ENCODE measurements at places on chromosomes 12 and 14.

- DNase-seq: no peak
Measured at GRCh38 chr12:113844495-113845210, 121.5 kb downstream of the RBM19 start.

DNA sequence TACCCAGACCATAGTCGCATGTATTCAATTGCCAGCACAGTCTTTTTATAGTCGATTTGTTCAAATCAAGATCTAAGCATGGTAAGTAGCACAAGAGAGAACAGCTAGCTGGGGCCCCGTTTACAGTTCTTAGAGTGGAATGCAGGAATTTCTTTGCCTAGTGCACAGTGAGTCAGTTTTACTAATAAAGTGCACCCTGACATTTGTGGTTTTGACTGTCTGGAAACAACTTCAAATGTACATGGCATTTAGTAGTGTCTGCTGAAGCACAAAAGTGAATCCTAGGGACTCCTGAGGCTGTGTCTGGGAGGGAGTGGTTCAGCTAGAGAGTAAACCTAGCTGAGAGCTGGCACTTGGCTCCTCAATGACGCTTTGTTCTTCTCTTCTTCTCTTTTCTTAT is 64.9 kb downstream of the TMX1 start:
- no peak for DNase-seq

- peak; percentile 26 for DNase-seq
Measured at GRCh38 chr14:50045039-50045711, 71.2 kb downstream of the VCPKMT start.

GRCh38 chr12:64229796-64230195 is 7.7 kb upstream of the KICS2 start:
- DNase-seq: no peak

- no peak for DNase-seq
Measured at GRCh38 chr14:22838631-22839041, 2.3 kb downstream of the MMP14 start.

DNA sequence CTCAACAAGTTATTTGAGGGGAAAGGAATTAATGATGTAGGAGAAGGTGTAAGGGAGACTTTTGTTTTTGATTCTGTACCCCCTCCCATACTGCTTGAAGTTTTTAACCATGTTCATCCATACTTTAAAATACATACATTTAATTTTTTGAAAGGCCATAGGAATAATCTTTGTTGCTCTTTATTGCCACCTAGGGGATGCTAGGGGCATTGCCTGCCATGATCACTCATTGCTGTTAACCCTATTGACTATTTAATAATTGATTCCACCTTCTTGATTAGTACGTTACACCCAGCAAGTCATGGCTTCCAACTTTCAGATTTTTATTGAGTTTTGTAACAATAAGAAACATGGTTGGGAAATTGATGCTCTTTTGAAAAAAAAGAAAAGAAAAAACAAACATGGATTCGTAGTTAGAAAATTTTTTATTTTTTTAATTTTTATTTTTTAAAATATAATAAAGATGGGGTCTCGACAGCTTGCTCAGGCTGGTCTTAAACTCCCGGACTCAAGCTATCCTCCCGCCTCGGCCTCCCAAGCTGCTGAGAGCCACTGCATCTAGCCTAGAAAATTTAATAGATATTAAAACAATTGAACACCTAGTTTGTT is 8.5 kb upstream of the PRKAB1 start:
- peak; percentile 74 for DNase-seq

GRCh38 chr14:79971330-79971729 is 240.0 kb downstream of the DIO2 start:
- DNase-seq: no peak

DNA sequence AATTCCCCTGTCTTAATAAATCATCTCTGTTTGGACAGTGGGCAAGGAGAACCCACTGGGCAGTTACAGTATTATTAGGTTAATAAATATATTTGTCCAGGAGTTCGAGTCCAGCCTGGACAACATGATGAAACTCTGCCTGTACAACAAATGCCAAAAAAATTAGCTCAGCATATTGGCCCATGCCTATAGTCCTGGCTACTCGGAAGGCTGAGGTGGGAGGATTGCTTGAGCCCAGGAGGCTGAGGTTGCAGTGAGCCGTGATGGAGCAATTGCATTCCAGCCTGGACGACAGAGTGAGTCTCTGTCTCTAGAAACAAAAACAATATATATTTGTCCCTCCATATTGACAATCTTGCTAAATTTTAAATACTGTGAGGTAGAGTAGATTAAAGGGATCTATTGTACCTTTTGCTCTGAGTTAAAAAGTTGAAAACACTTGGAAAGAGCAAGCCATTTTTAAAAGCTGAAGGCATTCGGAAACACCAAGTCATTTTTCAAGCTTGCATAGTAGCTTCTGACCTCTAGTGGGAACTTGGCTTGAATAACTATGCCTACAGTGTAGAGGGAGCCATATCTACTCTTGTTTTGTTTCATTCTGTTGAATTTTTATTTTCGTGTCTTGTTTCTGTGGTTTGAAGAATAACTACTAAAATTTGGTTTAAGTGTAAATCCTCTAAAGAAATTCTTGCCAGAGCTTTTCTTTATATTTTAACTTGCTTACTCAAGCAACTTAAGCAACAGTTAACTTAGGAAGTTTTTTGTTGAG is 14.6 kb upstream of the EEA1 start:
- peak; percentile 28 for DNase-seq

- DNase-seq: no peak
Measured at GRCh38 chr12:92261692-92262091, 116.0 kb upstream of the BTG1 start.

- peak; percentile 29 for DNase-seq
Measured at GRCh38 chr12:83261998-83262397, 575.3 kb downstream of the TMTC2 start.

GRCh38 chr12:110564471-110564991 is 18.6 kb downstream of the PPTC7 start:
- no peak for DNase-seq

DNA sequence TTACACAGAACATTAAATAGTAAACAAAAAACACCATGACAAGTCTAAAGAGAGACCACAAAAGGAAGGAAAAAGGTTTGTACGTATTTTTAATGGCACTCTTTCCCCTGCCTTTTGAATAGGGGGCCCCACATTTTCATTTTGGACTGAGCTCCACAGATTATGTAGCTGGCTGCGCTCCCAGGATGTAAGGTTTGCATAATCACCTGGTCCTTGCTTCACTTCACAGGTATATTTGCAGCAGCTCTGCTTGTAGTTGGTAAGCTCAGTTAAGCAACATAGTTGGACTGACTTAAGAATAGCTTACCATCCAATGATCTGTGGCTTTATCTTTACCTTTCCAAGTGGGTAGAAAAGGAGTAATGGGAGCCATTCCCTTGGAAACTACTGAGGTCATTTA is 454.7 kb downstream of the APAF1 start:
- no peak for DNase-seq

GRCh38 chr14:22551605-22551997 is 37.4 kb downstream of the DAD1 start:
- no peak for DNase-seq

DNA sequence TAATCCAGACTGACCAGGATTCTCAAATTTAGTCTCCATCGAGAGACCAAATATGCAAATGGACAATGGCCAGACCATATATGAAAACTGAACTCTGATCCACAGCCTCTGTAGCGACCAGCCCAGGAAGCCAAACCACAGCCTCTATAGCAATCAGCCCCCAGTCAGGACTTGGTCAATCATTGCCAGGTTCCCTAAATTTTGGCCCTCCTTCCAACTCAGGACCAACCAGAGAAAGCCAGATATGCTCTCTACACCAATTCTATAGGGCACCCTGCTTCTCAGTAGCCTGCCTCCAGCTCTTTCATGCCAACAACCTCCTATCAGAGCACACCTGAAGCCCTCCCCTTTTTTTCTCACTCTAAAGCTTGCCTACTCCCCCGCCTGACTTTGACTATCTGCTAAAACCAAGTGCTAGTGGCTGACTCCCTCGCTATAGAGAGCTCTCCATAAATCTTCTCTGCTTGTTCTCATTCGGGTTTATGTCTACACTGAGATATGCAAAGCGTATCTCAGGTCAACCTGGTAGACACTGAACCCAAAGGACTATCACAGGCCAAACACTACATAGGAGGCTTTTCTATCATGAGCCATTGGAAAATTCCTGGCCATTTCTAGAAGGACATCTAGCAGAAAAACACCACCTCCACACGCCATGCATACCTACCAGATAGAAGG is 110.5 kb upstream of the FUT8 start:
- DNase-seq: peak; percentile 91

DNA sequence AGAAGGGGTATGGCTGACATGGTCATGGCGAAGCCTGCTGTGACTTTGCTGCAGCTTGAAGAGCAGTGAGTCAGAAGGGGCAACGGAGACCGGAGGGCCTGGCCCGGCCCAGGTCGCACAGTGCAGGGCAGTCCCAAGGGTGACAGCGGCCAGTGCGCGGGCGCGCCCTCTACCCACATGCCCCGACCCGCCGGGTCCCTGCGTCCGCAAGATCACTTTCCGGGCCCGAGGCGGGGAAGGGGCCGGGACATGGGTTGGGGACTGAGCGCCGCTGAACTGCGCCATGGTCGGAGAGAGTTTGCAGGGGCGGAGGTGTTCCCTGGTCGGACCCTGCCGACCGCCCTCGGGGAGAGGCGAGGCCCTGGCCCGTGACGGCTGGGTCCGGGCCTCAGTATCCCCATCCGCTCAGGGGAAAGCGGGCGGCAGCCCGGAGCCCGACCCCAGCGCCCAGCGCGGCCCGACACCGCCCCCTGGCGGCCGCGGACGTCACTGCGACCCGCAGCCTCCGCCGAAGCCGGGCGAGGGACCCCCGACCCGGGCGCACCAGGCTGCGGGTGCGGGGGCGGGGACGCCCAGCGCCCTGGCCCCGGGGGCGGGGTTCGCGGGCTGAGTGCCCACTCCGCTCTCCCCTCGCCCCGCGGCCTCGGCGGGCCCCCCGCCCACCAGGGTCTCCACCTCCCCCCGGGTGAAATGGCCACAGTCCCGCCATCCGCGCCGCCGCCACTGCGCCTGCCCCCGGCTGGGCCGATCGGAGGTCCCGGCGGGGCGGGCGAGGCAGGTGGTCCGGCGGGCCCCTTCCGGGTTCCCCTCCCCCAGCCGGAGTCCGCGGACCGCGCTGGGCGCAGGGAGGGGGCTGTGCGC is 7.2 kb upstream of the ANKRD9 start:
- DNase-seq: peak; percentile 68

DNA sequence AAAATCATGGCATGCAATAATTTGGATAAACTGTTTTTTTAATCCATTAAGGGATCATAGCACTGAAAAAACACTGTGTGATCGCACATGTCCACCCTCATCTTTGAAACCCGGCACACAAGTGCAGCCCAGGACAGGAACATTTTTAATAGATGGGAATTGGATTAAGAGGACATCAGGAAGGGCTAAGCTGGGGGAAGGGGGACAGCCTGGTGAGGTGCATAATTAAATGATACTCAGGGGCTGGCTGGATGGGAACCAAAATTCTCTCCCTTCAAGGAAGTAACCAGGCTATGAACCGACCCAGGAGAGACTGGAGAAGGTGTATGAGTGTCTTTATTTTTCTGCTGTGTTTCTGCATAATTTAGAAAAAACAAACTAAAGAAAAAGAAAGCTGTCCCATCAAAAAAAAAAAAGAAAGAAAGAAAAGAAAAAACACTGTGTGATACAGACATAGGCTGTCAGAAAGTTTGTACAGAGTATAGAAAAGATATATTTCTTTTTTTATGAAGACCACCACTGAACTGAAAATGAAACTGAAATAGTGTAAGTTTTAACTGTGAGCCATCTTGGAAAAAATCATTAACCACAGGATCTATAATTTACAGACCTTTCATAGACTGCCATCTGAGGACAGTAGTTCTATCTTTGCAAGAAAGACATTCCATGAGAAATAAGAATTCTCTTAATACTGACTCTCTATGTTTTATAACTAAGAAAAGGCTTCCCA is 75.1 kb upstream of the SLC38A4 start:
- peak; percentile 53 for DNase-seq

DNA sequence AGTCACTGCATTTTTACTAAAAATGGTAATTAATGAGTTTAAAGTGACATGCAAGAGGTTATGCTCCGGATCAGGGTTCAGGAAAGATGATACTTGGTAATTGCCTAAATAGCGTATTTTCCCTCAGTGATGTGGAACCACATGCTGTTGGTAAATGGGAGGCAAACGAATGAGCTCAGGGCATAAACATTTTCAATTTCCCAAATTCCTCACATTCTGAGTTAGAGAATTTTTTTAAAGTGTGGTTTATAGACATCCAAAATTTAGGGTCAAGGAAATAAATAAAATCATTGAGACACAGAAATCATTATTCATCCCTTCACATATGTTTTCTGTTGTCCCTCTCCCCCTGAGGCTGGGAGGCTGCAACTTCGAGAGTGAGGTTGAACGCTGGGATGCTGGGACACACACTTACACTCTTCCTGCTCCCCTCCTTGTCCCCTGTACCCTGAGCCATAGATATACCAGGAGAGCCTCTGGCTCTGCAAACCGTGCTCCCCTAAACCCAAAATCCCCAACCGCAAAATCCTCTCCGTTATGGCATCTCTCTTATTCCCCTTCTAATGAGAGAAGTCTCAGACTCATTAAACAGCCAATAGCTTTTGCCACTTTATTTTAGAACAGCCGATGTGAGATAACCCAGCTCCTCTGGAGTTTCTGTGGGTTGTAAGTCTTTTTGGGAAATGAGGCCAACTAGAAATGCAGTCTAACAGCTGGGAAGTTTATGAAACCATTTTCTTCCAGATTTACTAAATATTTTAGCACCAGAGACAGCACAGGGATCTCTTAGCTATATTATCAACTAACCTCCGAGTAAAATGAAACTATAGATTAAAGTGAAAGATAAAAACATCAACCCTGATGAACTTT is 21.4 kb upstream of the ADGRD1 start:
- DNase-seq: no peak

GRCh38 chr12:92304371-92305055 is 158.9 kb upstream of the BTG1 start:
- DNase-seq: no peak
